ENCODE measurements at places on chromosomes 1 and 21.

- DNase-seq: no peak
Observed at GRCh38 chr1:77350012-77350770, 68.4 kb downstream of the AK5 start.

DNA sequence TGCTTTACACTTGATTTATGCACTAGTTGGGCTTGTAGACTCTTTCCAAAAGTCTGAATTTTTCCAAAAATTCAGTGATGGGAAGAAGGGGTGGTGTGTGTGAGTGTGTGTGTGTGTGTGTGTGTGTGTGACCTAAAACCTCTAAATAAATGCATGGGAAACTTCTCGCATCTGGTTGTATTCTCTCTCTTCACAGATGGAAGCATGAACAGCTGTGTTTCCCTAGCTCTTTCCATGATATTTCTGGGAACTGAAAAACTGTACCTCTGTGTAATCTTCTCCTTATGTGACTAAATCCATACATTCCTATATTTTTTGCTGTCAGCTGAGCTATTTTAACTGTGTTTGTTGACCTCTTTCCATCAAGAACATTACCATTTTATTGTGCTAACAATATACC is 26.2 kb upstream of the CYYR1 start:
- DNase-seq: no peak

DNA sequence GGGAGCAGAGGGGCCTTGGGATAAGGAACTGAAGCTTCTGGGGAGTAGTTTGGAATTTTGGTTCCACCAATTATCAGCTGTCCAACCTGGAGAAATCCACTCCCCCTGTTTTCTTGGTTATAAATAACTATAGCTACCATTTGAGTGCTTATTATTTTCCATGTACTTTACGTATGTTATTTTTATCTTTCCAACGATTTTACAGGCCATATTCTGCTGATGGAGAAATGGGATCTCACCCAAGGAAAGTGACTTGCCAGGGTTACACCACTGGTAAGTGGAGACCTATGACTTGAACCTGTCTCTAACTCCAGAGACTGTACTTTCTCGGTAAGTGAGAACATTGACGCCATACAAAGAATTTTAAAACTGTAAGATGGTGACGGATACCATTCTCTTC is 49.0 kb upstream of the CD34 start:
- DNase-seq: no peak

DNA sequence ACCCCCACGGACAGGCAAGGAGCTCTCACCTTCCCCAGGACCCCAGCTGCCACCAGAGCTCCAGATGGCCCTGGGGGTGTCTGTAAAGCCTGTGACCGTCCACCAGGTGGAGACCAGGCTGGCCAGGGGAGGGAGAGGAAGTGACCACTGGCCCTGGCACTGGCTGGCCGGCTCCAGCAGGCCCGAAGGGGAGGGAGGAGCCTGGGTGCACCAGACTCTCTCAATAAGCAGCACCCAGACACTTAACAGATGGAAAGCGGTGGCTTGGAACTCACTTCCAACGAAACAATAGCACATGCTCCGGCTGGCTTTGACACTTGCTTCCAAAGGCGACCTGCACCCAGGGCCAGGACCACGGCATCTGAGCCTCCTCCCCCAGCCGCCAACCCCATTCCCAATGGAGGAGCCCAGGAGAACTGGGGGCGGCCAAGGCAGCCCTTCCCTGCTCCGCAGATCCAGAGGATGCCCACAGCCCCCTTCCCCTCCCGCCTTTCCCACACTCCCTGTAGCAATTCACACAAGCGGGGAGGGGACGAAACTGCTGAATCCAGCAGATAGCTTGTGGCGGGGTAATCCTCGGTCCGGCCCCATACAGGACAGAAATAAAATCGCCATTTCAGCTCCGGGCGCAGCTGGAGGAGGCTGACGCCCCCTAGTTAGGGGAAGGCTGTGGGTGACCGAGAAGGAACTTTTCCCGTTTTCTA is 742 bp upstream of the PDE9A start:
- DNase-seq: peak; percentile 77

All from cerebellar nuclear complex (tissue), 1 donor.